ENCODE measurements at places on chromosomes 4 and X. TPM values are rescaled to one million over a fixed set of nuclear protein-coding genes. Genes with fewer than 3 reads are reported as not detected.

- no peaks in the 10 kb centered on the region for H3K27me3 ChIP-seq
- H3K4me1 ChIP-seq, result no peaks in the 10 kb centered on the region
- no peak for DNase-seq
- no peak overlapping the region for H3K27ac ChIP-seq
- no peaks in the 10 kb centered on the region for H3K36me3 ChIP-seq
Observed at GRCh38 chrX:73668779-73669178, 105.8 kb downstream of the CHIC1 start.

DNA sequence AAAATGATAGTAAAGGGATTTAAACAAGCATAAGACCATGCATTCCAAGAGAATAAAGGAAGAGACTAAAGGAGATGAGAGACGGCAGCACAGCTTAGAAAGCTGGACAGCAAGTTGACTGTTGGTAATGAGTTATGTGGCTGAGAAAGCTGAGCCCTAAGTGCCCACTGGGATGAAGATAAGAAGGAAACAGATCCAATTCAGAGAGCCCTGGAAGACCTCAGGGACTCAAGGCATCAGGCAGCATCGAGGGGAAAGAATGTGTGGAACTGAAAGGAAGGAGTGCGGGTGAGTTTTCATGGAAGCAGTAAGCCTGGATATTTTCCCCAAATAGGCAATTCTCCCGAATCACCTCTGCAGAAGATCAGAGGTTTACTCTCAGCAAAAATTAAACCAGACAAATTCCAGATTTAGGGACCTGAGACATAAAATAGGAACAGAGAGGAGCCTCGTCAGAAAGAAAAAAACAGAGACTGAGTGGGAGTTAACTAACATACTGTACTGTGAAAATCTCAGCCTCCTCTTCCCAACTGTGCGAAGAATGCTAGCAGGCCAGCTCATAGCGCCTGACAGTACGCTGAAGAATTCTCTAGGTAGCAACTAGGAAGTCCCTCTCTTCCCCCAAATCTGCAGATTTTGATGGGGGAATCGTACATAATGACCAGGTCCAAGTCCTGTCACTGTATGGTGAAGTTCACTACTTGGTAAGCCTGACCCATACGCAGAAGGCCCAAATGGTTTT lies 187.7 kb upstream of the TAPT1 start:
- no peaks in the 10 kb centered on the region for H3K27me3 ChIP-seq
- H3K27ac ChIP-seq, result no peak overlapping the region
- no peak overlapping the region for H3K4me3 ChIP-seq
- H3K36me3 ChIP-seq, result no peaks in the 10 kb centered on the region
- DNase-seq, result no peak
- no peaks in the 10 kb centered on the region for H3K4me1 ChIP-seq

GRCh38 chr4:40099010-40099409 lies 42.4 kb downstream of the N4BP2 start:
- H3K27ac ChIP-seq, result no peak overlapping the region
- H3K36me3 ChIP-seq, result peaks cover 4% of the 10 kb centered on the region
- no peak for DNase-seq

- no peak overlapping the region for H3K4me3 ChIP-seq
- no peaks in the 10 kb centered on the region for H3K27me3 ChIP-seq
- peaks cover 12% of the 10 kb centered on the region for H3K4me1 ChIP-seq
- no peak for DNase-seq
- H3K27ac ChIP-seq, result no peak overlapping the region
Observed at GRCh38 chr4:145546175-145546915, 64.7 kb downstream of the SMAD1 start.

GRCh38 chr4:152686452-152687013 lies 6.7 kb upstream of the TMEM154 start:
- H3K4me3 ChIP-seq, result no peak overlapping the region
- no peak overlapping the region for H3K27ac ChIP-seq
- no peaks in the 10 kb centered on the region for H3K36me3 ChIP-seq
- no peak for DNase-seq
- H3K27me3 ChIP-seq, result no peaks in the 10 kb centered on the region

Gene IL13RA1
- 77.4 TPM for total RNA-seq
